ENCODE measurements at places on chromosomes 7 and 10.

DNA sequence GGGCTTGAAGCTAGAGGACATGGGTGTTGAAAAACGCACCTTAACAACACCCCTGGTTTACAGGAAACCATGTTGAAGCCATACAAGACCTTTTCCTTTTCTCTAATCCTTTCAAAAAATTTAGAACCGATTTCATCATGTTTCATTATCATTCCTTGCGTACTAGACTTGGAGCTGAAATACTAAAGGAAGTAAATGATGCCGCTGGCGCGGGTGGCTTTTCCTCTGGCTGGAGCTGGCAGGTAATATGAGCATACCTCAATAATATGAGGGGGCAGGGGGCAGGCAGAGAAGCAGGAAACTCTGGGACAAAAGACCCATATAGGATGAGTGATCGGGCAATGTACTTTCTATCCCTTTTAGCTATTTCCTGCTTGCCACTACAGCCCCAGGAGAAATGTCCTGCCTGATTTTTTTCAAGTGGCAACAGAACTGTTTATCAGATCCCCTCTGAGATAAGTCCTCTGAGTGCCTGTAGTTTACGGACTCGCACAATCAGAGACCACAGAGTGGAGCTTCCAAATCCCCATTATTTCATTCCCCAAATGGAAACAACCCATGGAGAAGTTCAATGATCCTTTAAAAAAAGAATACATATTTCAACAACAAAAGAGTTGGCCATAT lies 450.1 kb downstream of the KCNMA1 start:
- DNase-seq: no peak

- DNase-seq: no peak
Observed at GRCh38 chr10:45380903-45381620, 7.0 kb downstream of the ALOX5 start.

DNA sequence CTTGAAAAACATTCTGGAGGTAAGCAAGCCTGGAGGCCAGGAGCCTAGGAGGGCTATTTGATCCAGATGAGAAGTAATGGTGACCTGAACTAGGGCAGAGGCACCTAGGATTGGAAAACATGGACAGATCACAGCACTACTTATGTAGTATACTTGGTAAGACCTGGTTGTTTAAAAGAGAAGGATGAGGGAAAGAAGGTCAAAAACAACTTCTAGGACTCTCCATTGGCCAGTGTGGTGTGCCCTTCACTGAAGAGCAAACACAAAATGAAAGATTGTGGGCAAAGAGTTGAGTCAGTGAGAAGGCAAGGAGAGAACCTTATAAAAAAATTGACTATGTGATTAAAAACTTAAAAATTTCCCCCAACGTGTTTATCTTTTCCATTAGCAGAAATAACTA lies 14.3 kb downstream of the ANKRD1 start:
- DNase-seq: no peak

- peak; percentile 23 for DNase-seq
Observed at GRCh38 chr7:75639071-75639885, 99.5 kb downstream of the HIP1 start.

GRCh38 chr10:22539579-22540298 lies 174.6 kb downstream of the PIP4K2A start:
- no peak for DNase-seq

DNA sequence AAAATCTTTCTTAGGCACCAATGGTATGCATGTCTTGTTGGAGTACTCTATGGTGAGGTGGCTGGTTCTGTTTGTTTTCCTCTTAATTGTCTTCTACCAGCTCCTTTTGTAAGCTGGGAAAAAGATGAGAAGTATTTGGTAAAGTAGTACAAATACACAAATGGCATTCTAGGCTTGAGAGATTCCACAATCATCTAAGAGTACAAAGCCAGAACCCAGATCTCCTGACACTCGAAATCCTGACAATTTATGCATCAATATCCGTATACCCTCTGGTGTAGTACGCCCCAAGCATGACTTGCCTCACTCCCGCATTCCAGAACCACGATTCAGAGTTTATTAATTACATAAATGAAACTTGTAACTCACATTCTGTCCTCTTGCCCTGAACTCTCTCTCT lies 43.5 kb downstream of the CDCA7L start:
- no peak for DNase-seq

DNA sequence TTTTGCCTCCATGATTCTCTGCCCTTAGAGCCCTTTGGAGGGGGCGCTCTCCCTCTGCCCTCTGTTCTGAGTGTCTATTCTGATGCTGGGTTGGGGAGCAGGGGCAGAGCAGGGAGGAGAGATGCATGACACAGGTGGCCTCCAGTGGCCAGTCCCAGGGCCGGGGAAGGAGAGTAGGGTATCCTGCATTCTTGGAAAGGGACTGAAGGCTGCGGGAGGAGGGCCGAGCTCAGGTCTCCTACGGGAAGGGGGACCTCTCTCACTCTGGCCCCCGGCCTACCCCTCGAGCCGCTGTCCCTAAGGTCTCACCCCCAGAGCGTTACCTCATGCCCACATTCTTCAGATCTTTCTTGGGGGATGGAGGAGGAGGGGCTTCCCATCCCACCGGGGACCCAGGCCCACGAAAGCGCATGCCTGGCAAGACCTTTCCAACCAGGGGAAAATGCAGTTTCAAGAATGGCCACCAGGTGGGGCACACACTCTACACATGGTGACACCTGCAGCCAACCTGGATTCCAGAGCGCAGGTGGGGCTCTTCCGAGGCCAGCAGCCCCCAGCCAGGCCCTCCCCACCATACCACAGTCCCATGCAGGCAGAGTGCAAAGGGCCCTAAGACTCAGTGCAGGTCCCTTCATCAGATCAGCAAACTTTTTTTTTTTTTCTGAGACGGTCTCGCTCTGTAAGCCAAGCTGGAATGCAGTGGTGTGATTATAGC lies 86.4 kb downstream of the MYL10 start:
- peak; percentile 29 for DNase-seq

- DNase-seq: no peak
Observed at GRCh38 chr7:74306004-74306729, 17.0 kb downstream of the CLIP2 start.

DNA sequence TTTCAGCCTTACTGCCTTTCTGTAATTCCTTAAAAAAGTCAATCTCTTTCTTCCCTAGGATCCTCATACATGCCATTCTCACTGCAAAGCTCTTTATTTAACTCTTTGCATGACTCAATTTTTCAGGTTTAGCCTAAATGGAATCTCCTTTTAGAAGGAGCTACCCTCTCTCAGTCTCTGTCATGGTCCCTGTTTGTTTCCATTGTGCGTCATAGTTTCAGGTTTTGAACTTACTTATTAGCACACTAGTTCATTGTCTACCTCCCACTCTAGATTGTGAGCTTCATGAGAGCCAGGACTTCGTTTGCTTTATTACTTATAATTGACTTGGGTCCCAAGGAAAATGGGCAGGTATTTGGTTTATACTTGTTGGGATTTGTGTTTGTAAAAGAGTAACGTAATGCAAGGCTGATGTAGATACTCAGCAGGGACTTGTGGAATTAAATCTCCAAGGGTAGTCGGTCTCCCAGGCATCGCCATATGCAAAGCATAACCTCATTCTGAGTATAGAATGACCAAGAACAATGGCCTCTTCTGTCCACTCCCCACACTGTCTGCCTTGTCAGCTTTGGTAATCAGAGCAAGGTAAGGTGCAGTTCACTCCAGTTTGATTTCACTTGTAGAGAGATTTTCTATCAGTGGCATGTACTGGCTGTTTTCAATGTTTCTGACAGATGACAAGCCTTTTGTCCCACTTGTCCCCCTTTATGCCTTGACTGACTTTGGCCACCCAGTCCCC lies 252.0 kb downstream of the SORCS3 start:
- no peak for DNase-seq

- no peak for DNase-seq
Observed at GRCh38 chr7:131012477-131013031, 278.5 kb upstream of the KLF14 start.

DNA sequence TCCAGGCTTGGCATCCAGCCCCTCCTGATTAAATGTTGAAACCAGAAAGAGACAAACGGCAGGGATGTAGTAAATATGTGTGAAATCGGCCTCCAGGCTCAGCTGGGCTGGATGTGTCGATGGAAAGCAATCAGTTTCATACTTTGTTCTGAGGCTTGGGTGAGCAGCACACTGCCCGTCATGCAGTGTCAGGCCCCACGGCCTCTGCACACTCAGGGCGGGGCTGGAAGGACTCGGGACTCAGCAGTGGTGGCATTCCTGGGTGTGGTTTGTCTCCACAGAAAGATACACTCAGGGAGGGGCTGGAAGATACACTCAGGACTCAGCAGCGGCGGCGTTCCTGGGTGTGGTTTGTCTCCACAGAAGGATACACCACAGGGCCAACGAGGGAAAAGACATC lies 22.0 kb downstream of the ADGRA1 start:
- DNase-seq: no peak

- DNase-seq: no peak
Observed at GRCh38 chr10:114357515-114357996, 46.7 kb downstream of the AFAP1L2 start.

DNA sequence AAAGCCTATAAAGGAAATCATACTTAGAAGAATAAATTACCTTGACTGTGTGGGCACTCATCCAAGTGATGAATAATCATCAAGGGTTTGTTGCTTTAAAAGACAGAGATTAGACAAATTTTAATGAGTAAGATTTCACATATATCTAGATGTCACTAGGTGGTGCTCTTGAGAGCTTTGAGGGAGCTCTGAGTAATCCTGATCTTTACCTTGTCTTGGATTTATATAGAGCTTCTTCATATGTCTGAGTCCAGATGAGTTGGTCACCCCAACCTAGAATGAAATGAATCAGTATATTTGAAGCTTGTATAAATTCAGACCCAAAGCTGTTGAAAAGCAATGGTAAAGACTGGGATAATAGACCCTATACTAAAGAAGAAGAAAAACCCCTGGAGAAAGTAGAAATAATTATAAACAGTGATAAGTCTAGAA lies 3.7 kb downstream of the AGR2 start:
- peak; percentile 68 for DNase-seq

DNA sequence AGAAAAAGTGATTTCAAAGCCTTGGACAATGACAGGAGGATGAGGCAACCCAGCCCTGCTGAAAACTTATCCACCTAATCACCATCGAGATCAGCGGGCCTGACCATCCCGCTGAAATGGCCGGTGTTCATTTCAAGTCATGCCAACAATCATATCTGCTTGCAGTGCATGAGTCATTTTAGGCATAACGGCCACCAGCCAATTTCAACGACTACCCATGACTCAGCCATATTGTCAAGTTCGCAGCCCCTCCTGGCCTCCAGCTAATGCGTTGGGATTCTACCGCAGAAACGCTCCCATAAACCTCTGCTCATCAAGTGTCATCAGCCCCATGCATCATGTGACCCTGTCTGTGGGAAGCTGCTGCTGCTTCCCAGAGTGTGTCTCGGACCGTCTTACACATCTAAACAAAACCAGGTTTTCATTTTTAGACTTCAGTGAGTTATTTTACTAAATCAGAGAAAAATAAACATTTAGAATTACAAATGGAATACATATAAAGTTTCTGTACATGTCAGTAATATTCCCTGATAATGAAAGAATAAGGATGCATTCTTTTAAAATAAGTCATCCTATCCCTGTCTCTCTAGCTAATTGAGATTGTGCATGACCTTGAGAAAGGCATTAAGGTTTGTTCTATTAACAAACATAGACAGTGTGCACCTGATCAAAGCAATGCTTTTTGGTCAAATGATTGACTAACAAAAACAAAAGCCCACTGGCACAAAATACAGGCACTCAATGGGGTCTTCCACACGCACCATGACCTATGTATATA lies 188.9 kb downstream of the ADAM12 start:
- DNase-seq: no peak

- no peak for DNase-seq
Observed at GRCh38 chr7:157395206-157395605, 58.4 kb downstream of the DNAJB6 start.

GRCh38 chr7:139691253-139691781 lies 86.5 kb downstream of the HIPK2 start:
- no peak for DNase-seq

DNA sequence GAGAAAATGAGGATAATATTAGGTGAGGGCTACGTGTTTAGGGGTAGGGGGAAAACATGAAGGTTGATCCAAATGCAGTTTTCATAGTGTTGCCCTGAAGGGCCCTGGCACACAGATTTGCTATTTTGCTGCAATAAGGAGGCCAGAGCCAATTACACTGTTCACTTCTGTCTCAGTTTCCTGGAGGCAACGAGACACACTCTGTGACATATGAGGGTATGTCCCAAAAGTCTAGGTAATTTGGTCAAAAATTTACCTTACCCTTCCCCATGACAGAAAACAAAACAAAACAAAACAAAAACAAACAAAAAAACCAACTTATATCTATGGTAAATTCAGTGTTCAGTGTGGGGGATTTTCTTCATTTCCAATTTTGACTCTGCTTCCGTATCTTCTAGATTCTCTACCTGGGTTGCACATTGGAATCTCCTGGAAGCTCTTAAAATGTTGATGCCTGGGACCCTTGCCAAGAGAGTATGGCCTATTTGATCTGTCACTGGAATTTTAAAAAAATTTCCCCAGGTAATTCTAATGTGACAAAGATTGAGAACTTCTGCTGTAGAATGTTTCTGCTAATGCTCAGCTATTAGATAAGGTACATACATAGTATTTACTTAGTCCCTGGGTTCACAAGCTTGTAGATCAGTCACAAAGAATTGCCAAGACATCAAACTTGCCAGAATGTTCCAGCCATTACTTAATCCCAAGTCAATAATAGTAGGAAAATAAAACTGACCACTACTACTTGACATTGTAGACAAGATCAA lies 139.5 kb downstream of the SEMA3E start:
- DNase-seq: no peak

- no peak for DNase-seq
Observed at GRCh38 chr10:93267521-93267920, 193.8 kb downstream of the CYP26A1 start.

DNA sequence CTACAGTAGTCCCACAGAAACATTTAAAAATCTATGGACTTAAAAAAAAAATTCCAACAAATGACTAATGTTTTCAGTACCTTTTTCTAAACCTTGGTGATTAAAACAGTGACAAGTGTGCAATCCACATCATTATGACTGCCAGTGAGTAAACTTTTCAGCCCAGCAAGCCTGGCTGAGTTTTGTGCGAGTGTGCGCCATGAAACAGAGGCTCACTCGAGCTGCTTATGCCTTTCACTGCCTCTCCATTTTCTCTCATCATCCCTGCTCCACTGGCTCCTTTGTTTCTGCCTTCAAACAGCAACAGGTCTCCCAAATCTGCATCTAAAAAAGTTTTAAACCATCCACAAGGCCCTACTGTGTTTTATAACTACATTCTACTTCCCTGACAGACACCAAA lies 105.8 kb downstream of the USP6NL start:
- no peak for DNase-seq

DNA sequence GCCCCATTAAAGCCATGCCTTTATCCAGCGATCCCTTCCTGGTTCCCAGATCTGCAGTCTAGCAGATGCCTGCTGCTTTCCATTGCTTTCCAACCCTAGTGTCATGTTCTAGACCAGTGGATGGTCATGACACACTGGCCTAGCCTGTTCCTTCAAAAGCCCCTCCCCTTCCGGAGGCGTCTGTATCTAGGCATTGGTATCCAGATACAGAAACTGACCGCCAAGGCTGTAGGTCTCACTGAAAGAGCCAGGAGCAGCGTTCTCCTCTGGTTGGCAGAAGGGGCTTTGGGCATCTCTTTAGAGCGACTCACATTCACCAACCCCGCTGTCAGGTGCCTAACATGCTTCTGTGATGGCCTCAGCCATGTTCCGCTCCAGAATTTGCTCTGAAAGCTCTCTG lies 22.6 kb downstream of the JCAD start:
- DNase-seq: no peak

GRCh38 chr10:100697070-100697469 lies 48.3 kb upstream of the PAX2 start:
- no peak for DNase-seq
